CD4-positive, alpha-beta memory T cell (primary cell): ENCODE measurements at places on chromosomes 12 and 14.

DNA sequence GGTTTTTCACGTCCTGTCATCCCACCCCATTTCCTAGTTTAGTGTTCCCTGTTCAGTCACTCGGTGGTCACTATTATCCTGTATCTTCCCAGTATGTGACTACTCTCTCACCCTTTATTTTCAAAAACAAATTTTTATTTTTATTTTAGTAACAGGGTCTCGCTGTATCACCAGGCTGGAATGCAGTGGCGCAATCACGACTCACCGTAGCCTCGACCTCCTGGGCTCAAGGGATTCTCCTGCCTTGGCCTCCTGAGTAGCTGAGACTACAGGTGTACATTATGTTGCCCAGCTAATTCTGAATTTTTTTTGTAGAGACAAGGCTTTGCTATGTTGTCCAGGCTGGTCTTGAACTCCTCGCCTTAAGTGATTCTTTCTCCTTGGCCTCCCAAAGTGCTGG is 20.1 kb upstream of the PRICKLE1 start:
- no peak for DNase-seq

DNA sequence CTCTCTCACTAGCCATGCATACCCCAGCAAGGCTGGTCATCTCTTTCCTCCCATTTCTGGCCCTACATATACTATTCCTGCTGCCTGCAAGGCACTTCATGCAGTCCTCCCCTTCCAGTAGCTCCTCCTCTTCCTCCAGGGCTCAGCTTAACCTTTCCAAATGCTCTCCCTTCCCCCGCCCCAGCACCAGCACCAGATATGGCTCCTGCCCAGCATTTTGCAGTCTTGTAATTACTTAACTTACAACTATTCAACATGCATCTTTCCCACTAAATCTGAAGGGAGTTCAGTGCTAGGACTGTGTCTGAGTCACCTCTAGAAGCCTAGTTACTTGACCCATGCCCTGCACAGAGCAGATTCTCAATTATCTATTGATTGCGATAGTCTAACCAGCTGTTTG is 1.8 kb upstream of the FBXO21 start:
- DNase-seq = no peak

GRCh38 chr12:120801146-120801545 is 75.5 kb downstream of the ACADS start:
- no peak for DNase-seq

DNA sequence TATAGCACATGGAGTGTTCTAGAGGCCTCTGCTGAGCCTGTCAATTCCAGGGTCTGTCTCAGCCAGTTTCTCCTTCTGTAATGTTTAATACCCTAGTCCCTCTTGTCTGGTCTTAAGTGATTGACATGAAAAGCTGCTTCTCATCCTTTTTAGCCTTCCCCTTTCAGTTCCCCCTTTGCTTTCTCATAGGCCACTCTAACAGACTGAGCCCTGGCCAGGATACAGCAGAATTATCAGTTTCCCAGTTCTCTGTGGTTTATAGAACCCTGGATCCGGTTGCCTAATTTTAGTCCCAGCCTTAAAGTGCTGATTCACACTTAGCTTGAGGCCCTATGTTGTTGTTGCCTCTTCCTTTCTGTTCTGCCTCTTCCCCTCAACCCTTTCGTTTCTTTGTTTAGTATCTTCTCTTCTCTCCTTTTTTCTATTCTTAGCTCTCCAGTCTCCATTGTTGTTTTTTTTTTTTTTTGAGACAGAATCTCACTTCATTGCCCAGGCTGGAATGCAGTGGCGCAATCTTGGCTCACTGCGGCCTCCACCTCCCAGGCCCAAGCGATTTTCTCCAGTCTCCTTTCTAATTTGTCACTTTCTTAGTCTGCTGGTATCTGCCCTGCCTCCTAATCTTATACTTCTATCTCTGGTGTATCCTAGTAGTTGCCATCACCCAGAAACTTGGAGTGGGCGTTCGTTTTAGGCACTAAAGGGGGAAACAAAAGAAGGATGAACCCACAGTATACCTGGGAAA is 2.9 kb upstream of the BIN2 start:
- DNase-seq = no peak

DNA sequence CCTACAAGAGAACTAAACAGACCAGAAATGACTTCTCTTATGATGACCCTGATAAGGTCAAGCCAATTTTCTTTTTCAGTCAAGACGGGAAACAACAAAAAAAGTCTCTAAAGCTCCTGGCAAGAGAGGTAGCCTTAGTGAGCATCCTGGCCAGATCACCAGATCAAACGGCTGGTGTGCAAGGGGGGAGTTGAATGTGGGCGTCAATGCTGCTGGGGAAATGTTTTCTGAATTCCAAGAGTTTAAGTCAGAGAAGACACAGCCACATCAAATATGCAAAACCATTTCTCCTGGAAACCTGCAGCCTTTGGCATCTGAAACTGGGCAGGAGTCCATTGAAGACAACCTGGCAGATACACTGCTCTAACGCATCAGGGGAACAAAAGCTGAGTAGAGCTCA is 16.0 kb upstream of the SELPLG start:
- DNase-seq = no peak

DNA sequence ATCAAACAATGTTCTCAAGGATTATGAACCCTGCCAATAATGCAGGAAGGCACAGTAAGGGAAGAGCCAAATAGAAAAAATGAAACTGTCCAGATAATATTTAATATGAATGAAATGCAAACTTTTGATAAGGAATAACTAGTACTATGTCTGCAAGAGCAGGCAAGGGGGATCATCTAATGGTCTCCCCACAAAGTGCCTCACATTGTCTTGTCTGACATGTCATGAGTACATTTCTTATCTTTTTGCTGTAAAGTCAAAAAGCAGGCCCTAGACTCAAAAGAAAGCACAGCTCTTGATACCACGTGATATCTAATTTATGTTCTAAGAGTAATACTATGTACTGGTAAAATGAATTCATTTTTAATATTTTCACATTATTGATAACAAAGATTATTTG is 43.9 kb upstream of the GTF2A1 start:
- DNase-seq = no peak

DNA sequence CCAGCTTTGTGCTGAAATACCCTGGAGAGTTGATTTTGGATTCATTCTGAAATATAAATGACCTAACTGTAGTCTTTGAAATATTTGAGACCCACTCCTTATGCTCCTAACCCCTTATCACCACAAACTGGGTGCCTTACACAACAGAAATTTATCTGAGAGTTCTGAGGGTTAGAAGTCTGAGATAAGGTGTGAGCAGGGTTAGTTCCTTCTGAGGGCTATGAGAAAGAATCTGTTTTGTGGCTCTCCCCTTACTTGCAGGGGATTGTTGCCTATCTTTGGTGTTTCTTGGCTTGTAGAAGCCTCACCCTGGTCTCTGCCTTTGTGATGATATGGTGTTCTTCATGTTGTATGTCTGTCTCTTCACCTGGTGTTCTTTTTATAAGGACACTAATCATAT is 91.7 kb downstream of the DERA start:
- no peak for DNase-seq
